ENCODE measurements at places on chromosomes 4 and X. TPM values are rescaled to one million over a fixed set of nuclear protein-coding genes. Genes with fewer than 3 reads are reported as not detected.

The CYTL1 gene
- total RNA-seq: 11.5 TPM

The HTRA3 gene
- total RNA-seq: 25.0 TPM

The CSAG3 gene
- total RNA-seq: not detected

The ADH1B gene
- total RNA-seq: 744 TPM

The EDA gene
- total RNA-seq: 5.5 TPM

The GPR50 gene
- not detected for total RNA-seq

The PCDH7 gene
- total RNA-seq: 8.0 TPM

The FGFBP2 gene
- total RNA-seq: 5.6 TPM

The UCHL1 gene
- total RNA-seq: 7.2 TPM

The TAF7L gene
- total RNA-seq: not detected

DNA sequence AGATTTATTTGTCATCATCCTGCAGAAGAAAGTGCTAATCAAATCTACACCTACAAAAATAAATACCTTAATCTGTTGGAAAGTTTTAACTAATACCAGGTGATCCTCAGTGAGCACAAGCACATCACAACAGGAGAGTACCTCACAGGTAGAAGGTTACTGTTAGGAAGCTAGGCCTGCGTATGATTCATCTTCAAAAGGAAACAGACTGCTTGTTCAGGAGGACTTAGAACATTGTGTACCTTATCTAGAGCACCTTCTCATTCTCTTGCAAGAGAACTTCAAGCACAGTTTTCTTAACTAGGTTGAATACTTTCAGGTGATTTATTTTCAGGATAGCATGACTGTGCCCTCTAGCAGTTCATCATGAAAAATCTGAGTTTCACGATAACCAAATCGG, 54.2 kb downstream of the MND1 start:
- H3K27me3 ChIP-seq: no peaks in the 10 kb centered on the region
- no peaks in the 10 kb centered on the region for H3K36me3 ChIP-seq
- no peak overlapping the region for H3K4me3 ChIP-seq
- H3K27ac ChIP-seq: peak overlapping the region; percentile 43
- DNase-seq: no peak

DNA sequence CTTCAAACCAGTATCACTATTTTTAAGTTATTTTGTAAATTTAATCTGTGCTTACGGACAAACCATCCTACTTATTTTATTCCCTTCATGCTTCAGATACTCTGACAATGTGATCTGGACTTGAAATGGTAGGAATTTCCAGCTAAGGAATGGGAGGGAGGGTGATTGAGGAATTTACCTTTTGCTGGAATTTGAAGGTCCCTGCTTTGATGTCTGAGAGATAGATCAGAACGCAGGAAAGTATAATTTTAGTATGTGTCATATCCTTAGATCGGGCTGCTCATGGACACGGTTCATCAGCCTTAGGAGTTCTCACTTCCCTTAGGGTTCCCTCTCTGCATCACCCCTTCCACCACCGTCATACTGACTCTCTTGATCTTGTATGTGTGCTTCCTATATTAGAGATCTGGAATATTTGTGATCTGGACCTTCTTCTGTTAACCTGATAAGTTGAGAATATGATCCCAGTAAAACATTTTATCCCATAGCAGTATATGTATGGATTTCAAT, 16.8 kb downstream of the OCRL start:
- no peak for DNase-seq
- H3K4me3 ChIP-seq: no peak overlapping the region
- H3K4me1 ChIP-seq: no peaks in the 10 kb centered on the region
- H3K36me3 ChIP-seq: peaks cover 25% of the 10 kb centered on the region
- H3K27me3 ChIP-seq: no peaks in the 10 kb centered on the region

DNA sequence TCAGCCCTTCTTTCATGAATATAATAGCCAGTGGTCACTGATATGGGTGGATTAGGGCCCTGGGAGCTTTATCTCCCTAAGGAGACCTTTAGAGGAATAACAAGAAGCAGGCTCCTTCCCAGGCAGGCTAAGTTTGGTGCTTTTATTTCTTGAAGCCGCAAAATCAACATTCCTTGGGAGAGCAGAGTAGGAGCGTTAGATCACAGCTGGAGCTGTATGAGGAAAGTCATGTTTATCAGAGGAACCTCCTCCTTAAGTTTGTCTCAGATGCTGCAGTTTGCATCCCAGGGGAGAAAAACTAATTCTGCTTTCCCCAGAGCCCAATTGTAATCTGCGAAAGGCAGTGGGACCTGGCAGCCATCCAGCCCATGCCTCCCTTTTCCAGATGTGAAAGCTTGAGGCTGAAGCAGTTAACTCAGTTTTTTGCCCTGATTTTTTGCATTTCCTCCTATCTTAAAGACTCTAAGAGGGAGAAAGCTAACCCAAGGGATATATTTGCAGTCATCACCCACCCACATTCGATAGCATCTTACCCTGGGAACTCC, 186.0 kb upstream of the FRMPD4 start:
- H3K4me1 ChIP-seq: no peaks in the 10 kb centered on the region
- H3K36me3 ChIP-seq: no peaks in the 10 kb centered on the region
- H3K27ac ChIP-seq: no peak overlapping the region
- H3K27me3 ChIP-seq: no peaks in the 10 kb centered on the region

GRCh38 chr4:116015062-116015461, 901.6 kb upstream of the NDST4 start:
- no peak overlapping the region for H3K27ac ChIP-seq
- DNase-seq: no peak
- H3K27me3 ChIP-seq: no peaks in the 10 kb centered on the region

GRCh38 chr4:185255868-185256267, 46.5 kb downstream of the SNX25 start:
- peaks cover 10% of the 10 kb centered on the region for H3K4me1 ChIP-seq
- H3K4me3 ChIP-seq: no peak overlapping the region
- DNase-seq: no peak
- no peaks in the 10 kb centered on the region for H3K27me3 ChIP-seq

DNA sequence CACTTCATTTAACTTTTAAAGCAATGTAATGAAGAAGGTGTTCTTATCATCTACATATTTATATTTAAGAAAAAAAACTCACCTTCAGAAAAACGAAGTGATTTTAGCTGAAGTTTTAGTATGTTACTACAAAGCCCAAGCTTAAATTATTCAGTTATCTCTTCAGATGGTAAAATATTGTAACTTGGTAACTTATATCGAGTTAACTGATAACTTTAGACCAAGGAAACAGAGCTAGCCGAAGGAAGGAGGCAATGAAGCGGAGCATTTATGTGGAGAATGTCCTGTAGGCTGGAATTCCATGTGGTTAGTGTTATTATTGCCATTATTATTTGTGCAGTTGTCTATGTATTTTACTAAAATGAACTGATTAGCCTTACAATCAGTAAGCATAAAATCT, 1102.1 kb upstream of the LCORL start:
- H3K4me1 ChIP-seq: no peaks in the 10 kb centered on the region
- no peak overlapping the region for H3K4me3 ChIP-seq
- no peaks in the 10 kb centered on the region for H3K36me3 ChIP-seq
- no peak overlapping the region for H3K27ac ChIP-seq
- no peak for DNase-seq

DNA sequence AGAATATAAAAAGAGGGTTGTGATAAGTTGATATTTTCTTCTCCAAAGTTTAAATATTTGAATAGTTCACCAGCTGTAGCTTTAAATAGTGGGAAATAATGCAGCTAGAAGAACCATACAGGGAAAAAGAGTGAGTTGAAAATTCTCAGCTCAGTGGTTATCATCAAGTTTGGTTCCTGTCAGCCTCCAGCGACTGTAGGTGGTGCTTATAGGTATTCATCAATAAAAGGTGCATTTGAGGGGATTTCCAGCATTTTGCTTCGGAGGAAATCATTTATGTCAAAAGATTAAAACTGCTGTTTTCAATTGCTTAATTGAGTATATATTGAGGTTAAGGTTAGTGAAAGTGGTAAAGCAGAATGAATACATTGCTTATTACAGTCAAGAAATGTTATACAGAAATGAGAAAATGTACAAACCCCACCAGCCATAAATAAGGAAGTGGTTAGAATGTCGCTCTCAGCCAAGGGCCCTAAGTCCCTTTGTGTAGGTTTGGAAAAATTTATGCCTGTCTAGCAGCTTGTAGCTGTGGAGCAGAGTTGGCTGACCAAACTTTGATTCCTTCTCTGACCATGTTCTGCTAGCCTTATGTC, 532.9 kb upstream of the FTHL17 start:
- H3K27ac ChIP-seq: no peak overlapping the region
- no peak overlapping the region for H3K4me3 ChIP-seq
- no peaks in the 10 kb centered on the region for H3K27me3 ChIP-seq
- no peak for DNase-seq
- no peaks in the 10 kb centered on the region for H3K36me3 ChIP-seq

GRCh38 chrX:122122274-122122673, 1061.8 kb upstream of the GRIA3 start:
- no peaks in the 10 kb centered on the region for H3K36me3 ChIP-seq
- DNase-seq: no peak

DNA sequence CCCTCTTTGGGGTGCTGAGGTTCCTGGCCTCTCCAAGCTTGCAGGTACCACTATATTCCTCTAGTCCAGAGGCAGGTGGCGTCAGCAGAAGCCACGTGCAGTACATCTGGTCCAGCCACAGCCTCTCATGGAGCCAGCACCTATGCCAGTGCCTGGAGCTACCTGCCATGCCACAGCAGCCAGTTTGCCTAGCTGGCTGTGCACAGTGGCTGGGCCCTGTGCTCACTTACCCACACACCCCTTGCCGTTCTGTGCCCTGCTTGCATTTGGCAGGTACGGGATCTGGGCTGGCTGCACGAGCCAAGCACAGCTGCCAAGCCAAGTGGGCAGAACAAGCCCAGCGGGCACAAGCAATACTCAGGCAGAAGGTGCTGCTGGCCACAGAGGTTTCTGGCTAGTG, 601.1 kb downstream of the EPHA5 start:
- no peak for DNase-seq
- no peak overlapping the region for H3K27ac ChIP-seq
- H3K4me1 ChIP-seq: no peaks in the 10 kb centered on the region
- no peaks in the 10 kb centered on the region for H3K27me3 ChIP-seq
- no peak overlapping the region for H3K4me3 ChIP-seq

GRCh38 chr4:183863155-183863825, 41.8 kb upstream of the STOX2 start:
- no peaks in the 10 kb centered on the region for H3K4me1 ChIP-seq
- DNase-seq: no peak
- no peaks in the 10 kb centered on the region for H3K27me3 ChIP-seq
- H3K36me3 ChIP-seq: no peaks in the 10 kb centered on the region

- no peak overlapping the region for H3K4me3 ChIP-seq
- no peaks in the 10 kb centered on the region for H3K36me3 ChIP-seq
- no peak overlapping the region for H3K27ac ChIP-seq
Measured at GRCh38 chr4:54614149-54614548, 43.6 kb upstream of the KIT start.

DNA sequence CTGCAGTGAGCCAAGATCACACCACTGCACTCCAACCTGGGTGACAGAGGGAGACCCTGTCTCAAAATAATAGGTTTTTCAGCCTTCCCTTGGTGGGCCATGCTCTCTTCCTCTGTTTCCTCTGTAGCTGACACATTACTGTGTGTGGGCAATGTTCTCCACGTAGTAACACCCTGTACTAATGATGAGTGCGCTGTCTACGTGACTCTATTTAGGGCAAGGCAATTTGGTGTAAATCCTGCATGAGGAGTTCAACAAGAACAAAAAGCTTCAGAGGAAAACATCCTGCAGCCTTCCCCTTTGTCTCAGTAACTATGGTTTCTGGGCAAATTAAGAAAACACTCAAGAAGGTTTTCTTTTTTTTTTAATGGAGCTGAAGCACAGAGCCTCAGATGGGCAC, 24.4 kb upstream of the JAKMIP1 start:
- H3K4me1 ChIP-seq: no peaks in the 10 kb centered on the region
- DNase-seq: no peak
- peaks cover 36% of the 10 kb centered on the region for H3K27me3 ChIP-seq
- no peak overlapping the region for H3K4me3 ChIP-seq
- no peaks in the 10 kb centered on the region for H3K36me3 ChIP-seq
- no peak overlapping the region for H3K27ac ChIP-seq

- no peak overlapping the region for H3K27ac ChIP-seq
- no peaks in the 10 kb centered on the region for H3K27me3 ChIP-seq
- no peak for DNase-seq
- H3K36me3 ChIP-seq: no peaks in the 10 kb centered on the region
Measured at GRCh38 chr4:171891038-171891437, 77.8 kb downstream of the GALNTL6 start.

Measured in upper lobe of right lung (tissue), 1 donor.